ENCODE measurements at places on chromosomes 3 and 15.

DNA sequence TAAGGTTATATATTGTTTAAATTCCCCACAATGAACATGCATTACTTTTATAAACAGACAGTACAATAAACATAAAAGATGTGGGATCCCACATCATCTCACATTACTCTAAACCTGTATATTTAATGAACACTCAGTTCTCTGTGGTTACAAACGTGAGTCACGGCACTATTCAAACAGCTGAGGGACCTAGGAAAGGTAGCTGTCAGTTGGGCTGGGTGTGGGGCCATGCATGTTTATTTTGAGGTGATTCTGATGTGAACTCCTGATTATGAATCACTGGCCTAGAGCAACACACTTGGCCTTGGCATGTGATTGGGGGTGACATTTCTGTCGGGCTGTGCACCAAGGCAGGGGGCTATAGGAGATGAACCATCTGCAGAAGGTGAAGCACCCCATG is 147.6 kb upstream of the HACD2 start:
- no peak for DNase-seq

DNA sequence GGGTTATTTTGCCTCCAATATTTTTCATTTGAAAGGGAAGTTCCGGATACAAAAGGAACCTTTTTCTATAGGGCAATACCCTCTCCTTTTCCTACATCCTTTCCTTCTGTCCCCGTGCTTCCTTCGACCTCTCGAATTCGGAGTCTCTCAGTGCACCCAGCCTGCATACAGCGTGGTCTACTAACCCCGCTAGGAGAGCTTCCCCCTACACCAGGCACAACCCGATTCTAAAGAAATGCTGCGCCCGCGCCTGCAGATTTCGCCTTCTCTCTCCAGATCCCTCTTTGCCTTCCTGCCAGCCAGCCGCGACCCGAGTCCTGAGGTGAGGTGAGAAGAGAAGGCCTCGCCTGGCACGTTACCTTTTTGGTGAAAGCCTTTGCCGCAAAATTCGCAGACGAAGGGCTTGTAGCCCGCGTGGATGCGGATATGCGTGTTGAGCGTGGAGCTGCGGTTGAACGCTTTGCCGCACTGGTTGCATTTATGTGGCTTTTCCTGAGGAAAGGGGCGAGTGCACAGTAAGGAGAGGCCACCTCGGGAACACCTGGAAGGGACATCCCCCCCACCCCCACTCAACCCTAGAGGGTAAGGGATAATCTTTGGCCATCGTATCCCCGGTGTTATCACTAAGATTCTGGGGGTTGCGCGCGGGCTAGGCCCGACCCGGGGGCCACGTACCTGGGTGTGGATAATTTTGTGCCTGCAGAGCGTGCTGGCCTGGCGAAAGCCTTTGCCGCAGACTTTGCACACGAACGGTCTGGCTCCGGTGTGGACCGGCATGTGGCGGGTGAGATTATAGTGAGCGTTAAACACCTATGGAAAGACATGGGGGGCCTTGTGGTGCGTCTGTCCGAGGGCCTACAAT is 2.3 kb downstream of the FEZF2 start:
- DNase-seq = no peak

DNA sequence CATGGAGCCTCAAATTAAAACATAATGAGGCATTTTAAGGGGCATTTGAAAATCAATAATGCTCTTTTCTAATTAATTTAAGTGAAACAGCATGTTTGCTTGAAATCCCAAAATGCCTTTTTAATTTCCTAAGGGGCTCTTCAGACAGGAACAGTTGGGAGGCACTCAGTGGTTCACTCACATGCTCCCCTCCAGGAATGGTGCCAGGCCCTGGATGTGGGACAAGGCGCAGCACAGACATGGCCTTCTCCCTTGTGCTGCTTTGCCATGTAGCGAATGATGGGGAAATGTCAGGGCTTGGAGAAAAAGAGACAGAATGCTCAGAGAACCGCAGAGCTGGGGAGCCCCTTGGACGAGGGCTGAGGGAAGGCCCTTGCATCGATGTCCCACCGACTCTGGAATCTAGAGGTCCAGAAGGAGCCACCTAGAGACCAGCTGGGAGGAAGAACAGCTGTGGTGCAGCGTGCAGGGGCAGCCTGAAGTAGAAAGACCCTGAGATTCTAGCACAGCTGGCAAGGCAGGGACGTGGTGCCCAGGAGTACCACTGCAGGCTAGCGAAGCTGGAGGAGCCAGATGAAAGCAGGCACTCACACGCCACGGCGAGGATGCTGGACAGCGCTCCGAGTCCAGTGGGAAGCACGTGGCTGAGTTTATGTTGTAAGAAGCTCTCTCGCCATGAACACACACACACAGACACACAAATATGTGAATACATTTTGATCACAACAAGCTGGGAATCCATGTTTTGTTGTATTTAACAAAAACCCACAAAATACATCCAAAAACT is 27.0 kb downstream of the NSMCE3 start:
- DNase-seq = no peak

- no peak for DNase-seq
Observed at GRCh38 chr15:66072616-66073361, 180.8 kb downstream of the MEGF11 start.

- no peak for DNase-seq
Observed at GRCh38 chr15:78507831-78508160, 419 bp downstream of the HYKK start.

Measured in cortex of kidney (tissue), 1 donor.